Kidney tubule cell (primary cell): ENCODE measurements at places on chromosomes 13 and 19.
A peak's percentile ranks its signal among the peaks of the same experiment; 100 is the strongest.

GRCh38 chr13:113158946-113159345, 498 bp downstream of the PROZ start:
- DNase-seq = no peak

DNA sequence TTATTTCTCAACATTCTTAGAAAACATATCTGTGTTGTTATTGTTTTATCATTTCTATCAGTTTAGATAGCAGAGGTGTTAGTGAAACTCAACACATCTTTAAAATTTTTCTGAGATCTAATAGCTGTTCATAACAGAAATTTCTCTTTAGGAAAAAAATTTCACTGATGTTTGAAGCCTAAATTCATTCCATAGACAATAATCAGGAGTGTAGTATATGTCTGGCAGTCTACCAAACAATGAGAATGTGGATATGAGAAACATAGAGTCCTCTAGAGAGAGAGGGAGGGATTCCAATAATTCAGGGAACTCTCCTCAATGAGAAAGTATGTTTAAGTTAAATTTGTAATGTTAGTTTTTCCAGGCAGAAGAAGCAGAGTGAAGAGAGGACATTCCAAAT, 118.2 kb upstream of the EDNRB start:
- DNase-seq = no peak

DNA sequence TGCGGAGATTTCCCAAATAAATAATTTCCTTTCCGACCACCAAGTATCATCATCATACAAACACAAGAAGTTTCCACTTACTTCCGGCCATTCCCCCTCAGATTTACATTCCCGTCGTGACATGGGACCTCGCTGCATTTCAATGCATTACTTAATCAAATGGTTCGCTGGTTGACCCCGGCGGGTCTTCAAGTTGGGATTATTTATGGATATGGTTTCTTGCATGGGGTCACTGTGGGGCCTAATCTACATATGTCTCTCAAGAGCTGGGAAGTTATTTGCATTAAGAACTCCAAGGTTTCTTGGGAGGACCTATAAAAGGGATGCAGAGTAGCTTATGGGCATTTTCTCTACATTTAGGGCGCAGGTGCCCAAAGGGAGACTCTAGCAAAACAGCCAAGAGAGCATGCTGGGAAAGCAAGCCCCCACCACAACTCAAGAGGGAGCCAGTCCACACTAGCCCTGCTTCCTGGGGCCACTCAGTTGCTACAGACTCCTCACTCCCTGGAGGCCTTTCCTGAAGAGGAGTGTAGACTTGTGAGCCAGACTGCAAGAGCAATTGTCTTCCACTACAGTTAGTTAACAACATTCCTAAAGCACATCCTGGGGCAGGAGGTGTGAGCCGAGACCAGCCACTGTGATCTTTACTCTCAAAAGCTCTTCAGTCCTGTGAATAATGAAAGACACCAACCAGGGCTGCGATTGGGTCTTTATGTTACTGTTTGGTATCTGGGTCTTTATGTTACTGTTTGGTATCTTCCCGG, 125.3 kb downstream of the KATNAL1 start:
- no peak for DNase-seq

GRCh38 chr19:48551437-48552302, at the start of gene SULT2B1:
TSS of gene SULT2B1 (plus strand) at chr19:48552172. CDS start at chr19:48552253, 81 bp downstream.
- DNase-seq = no peak

DNA sequence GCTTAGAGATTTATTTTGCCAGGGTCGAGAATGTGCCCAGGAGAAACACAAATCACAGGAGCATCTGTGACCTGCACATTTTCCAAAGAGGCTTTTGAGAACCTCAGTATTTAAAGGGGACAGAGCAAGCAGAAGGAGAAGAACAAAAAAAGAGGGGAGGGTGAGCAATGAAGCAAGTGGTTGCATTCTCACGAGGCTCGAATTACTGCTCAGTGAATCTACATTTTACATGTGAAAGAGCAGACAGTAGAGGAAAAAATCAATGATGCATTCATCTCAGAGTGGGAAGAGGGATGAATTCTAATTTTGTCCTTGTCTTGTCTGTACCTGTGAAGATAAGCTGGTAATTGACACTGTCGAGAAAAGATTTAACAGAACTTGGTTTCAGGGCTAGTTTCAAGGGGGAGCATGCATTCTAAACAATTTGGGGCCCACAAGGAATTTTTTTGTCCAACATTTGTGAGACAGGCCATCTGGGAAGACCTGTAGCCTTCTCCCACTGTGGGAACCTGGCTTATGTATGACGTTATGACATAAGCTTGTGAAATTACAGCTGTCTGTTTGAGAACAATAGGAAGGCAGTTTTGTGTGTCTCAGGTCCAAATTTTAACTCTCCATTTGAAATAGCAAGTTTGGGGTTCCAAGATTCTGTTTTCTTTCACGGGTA, 855.1 kb downstream of the SLITRK5 start:
- DNase-seq = no peak

DNA sequence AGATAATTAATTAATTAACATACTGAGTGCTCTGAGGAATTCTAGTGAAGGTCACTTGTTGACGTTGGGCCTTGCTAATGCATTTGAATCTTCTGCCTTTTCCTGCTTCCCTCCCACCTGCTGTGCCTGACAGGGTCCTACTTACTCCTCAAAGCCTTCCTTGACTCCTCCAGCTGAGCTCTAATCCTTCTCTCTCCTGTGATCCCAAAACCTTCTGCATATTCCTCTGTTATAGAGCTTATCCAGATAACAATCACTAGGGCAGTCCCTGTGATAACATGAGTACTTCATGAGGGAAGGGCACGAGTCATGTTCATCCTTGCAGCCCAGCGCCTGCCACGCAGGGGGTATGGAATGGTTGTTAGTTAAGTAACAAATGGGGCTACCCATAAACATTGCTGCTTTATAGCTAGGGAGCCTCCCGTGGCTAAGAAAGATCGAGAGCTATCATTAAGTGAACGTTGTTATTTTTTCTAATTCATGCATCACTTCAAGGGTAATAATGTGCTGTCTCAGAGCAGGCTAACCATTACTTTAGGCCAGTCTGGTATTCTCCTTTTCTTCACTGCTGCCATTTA, 19.1 kb upstream of the SPATA13 start:
- no peak for DNase-seq

DNA sequence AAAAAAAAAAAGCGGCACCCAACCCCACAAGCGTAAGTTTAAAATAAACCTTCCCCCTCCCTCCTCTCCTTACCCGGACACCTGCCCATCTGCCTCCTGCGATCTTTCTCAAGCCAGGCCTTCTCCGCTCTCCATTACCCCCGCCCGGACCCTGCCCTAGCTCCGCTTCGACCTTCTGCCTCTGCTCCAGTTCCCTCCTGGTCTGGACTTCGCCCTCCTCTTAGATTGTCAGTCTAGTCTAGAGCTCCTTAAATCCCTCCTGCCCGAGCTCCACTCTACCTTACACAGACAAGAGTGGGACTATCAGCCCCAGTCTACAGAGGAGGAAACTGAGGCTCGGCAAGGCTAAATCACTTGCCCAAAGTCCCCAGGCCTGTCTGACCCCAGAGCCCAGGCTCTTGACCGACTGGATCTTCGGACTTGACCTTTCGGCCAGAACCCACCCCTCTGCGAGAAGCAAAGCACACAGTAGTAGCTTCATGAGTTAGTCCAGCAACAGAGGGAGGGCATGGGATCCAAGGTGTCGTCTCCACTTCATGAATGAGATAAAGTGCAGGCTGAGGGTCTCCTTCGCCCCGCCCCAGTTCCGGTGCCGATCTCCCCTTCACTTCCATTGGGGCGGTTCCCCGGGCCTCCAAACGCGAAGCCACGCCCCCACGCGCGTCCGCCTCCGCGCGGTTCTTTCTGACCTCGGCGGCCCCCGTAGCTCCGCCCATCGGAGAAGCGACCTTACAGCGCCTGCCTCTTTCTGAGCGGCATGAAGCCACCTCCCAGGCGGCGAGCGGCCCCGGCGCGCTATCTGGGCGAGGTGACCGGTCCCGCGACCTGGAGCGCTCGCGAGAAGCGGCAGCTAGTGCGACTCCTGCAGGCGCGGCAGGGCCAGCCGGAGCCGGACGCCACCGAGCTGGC, at the start of gene SNAPC2:
TSS of gene SNAPC2 (plus strand) at position 729 of the 909 bp plus-strand sequence. CDS start at position 758, 29 bp downstream.
- peak; percentile 96 for DNase-seq

DNA sequence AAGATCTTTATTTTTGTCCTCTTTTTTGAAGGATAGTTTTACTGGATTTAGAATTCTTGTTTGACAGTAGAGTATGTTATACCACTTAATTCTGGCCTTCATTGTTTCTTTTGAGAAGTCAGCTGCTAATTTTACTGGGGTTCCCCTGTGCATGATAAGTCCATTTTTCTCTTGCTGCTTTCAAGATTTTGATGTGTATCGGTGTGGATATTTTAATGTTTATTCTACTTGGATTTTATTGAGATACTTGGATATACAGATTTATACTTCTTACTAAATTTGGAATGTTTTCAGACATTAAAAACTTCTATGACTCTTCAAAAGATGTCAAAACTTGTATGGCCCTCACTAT, 86.9 kb downstream of the URI1 start:
- DNase-seq = no peak

GRCh38 chr19:2783781-2784145, 690 bp upstream of the SGTA start:
- no peak for DNase-seq

DNA sequence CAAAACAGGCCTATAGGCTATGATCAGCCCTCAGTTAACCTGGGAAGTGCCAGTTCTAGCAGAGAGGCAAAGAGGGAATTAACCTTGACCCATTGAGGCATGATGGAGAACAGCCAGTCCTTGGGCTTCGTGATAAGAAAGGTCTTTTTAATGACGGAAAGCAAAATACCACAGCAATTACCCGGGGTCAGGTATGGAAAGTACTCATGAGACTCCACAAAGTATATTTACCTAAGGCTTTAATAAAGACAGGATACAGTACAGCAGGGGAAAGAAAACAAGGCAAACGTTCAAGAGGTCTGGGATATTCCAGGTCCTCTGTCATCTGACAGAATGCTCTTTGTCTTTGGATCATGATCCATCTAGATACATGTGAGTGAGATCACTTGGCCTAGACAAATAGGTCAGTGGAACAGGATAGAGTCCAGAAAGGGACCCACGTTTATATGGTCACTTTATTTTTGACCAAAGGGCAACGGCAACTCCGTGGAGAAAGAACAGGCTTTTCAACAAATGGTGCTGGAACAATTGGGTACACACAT, 52.2 kb downstream of the WDFY2 start:
- no peak for DNase-seq

DNA sequence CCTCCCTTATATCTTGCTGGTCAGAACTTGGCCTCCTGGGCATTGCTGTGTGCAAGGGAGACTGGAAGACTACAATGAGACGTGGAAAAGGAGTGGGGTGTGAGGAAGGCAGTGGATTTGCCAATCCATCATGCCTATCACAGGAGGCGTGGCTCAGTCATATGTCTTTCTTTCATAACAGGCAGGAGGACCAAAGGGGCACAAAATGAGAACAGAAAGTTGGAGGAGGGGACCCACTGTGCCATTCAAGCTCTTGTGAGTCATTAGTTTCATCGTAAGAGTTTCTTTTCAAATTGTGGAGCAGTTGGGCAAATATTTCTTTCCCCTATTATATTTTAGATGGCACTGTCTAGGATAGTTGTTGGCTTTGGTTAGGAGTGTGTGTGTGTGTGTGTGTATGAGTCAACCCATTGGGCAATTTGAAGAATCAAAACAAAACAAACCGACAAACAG, 471.5 kb downstream of the TSHZ3 start:
- DNase-seq = no peak

- peak; percentile 86 for DNase-seq
Observed at GRCh38 chr13:99228737-99229691, 28.4 kb downstream of the UBAC2 start.

GRCh38 chr19:30471441-30471840, 99.3 kb downstream of the ZNF536 start:
- DNase-seq = no peak

GRCh38 chr19:2097203-2097885, 629 bp downstream of the IZUMO4 start:
- peak; percentile 42 for DNase-seq

GRCh38 chr19:58326914-58327726, at the start of gene ZSCAN22:
TSS of gene ZSCAN22 (plus strand) at chr19:58326994. CDS start at chr19:58334803, 7,809 bp downstream.
- peak; percentile 97 for DNase-seq

DNA sequence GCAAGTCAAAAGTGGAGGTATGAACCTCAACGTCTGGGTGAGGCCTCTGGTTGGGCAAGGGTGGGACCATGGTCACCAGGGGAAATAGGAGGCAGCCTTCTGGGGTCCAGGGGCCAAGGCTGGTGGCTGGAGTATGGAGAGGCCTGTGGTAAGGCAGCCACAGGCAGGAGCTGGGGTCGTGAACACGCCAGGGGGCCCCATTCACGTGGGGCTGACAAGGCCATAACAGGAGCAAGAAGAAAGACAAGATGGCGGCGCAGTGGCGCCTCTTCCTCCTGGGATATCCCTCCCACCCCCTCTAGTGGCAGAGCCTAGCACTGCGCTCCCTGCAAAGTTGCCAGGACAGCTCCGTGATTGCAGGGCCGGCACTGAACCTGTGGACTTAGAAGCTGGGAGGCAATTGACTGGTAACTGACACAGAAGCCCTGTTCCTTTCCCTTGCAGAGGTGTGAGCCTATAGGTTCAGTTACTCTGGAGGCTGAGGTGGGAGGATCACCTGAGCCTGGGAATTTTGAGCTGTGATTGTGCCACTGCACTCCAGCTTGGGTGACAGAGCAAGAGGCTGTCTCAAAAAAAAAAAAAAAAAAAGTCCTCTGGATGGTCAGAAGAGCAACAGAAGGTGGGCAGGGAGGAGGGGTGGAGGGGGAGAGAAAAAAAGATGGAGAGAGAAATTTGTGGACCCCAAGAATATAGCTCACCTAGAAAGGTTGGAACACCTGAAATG, 19.7 kb upstream of the EDDM13 start:
- DNase-seq = peak; percentile 76

DNA sequence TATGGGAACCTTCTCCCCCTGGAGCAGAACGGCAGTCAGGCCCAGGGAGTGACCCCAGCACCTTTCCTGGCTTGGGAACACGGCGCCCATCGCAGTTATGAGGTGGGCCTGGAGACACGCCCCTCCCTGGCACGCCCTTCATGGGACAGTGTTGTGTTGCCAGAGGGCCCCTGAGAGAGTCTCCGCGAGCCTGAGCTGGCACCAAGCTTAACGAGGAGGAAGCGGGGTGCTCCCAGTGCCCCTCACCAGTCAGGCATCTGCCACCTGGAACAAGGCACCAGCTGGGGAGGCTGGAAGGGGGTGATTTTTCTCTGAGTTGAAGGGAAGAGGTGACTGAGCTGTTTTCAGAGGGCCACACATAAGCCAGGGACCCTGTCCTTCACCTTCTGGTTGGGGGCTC, 180.6 kb downstream of the KDM4B start:
- no peak for DNase-seq

GRCh38 chr19:17654993-17655392, 33.2 kb downstream of the UNC13A start:
- DNase-seq = no peak

GRCh38 chr13:113791761-113792160, 32.7 kb downstream of the TMEM255B start:
- no peak for DNase-seq

- no peak for DNase-seq
Observed at GRCh38 chr13:113882267-113882630, 18.4 kb upstream of the GAS6 start.

- no peak for DNase-seq
Observed at GRCh38 chr19:55902080-55902751, 29.9 kb downstream of the NLRP13 start.

DNA sequence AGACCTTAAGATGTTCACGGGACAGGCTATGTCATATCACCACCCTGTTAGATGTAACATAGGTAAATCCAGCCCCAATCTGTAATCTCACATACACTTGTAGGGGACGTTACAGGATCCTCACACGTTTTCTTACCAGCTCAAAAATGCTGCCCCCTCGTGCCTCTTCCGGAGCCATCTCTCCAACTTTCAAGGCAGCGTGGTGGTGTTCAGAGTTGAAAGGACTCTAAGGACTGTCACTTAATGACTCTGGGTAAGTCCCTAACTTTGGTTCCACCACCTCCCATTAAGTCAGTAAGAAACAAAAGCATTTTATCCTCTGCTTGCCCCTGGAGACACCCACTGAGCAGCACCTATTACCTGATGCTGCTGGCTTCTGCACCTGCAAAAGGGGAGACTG, 4.4 kb downstream of the MED26 start:
- DNase-seq = no peak
